ENCODE measurements at places on chromosomes 2 and 18.

DNA sequence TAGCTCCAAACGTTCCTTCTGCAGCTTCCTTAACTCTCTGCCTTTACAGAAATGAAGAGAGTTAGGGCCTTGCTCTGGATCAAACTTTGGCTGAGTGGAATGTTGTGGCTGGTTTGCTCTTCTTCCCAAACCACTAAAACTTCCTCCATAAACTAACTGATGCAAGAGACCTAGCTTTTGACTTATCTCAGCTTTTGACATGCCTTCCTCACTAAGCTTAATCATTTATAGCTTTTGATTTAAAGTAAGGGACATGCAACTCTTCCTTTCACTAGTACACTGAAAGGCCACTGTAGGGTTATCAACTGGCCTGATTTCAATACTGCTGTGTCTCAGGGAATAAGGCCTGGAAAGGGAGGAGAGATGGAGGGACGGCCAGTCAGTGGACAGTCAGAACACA lies 8.3 kb downstream of the PXDN start:
- DNase-seq: no peak

GRCh38 chr18:69845593-69846506 lies 101.8 kb downstream of the CD226 start:
- DNase-seq: no peak

GRCh38 chr2:46053564-46053963 lies 243.6 kb upstream of the EPAS1 start:
- DNase-seq: no peak

DNA sequence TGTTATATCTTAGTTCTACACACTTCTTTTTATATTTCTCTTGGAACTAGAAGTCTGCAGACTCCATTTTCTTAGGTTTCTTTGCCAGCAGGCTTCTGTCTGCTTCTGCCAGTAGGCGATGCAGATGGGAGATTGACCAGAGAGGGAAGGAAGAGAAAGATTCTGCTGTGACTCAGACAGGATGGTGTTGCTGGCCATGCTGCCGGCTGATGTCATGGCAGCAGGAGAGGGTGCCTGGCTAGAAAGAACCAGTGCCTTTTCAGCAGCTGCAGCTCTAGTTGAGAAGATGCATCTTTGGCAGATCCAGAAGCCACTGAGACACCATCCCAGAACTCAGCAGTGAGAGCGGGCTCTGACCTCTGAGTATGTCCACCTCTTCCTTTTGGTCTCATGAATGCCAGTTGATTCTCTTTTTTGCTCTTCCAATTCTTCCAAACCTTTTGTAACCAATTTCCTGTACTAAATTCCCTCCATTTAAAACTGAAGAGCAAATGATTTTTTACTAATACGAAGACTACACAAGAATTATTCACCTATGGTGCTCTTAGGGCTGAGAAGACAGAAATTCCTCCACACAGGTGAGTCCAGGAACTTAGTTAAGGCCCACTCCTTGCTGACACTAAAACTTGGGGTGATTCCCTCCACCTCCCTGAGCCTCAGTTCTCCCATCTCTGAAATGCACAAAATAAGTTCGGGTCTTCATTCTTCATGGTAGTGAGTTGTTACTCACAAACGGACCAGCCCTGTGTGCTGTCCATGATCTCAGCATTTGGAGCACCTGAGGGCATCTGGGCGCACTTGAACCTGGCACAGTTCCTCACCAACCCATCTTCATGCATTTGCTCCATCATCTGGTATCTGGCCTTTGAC lies 200.7 kb downstream of the MYCN start:
- peak; percentile 6 for DNase-seq

- no peak for DNase-seq
Observed at GRCh38 chr2:177535958-177536504, 143.5 kb downstream of the AGPS start.

DNA sequence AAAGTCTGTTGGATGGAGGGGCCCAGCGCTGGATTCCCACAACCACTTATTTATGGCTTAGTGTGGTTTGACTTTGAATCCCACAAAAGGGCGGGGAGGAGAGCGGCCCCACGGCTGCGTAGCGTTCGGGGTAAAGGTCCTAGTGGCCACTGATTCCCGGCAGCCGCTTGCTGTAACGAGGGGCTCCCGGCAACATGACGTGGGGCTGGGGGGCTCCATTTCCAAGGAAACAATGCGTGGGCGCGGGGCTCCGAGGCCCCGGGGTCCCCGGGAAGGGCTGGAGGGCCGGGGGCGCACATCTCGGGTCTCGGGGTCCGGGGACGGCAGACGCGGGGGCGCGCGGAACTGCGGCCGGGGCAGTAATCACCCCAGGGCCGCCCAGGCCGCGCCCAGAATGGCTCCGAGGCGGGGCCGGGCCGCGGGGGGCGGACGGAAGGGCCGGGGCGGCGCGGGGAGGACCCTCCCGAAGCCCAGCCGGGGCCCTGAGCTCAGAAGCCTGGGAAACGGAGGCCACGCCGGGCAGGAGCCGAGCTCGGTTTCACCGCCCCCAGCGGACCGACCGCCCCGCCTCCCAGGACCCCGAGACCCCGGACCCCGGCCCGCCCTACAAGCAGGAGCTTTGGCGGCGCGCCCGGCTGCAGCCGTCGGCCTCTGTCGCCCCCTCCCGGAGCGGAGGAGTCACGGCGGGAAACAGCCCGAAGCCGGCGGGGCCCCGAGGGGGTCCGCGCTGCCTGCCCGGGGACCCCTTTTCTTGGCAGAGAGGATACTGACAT lies 11.9 kb upstream of the MLPH start:
- peak; percentile 78 for DNase-seq

GRCh38 chr18:4586731-4587130 lies 131.6 kb upstream of the DLGAP1 start:
- DNase-seq: peak; percentile 29

DNA sequence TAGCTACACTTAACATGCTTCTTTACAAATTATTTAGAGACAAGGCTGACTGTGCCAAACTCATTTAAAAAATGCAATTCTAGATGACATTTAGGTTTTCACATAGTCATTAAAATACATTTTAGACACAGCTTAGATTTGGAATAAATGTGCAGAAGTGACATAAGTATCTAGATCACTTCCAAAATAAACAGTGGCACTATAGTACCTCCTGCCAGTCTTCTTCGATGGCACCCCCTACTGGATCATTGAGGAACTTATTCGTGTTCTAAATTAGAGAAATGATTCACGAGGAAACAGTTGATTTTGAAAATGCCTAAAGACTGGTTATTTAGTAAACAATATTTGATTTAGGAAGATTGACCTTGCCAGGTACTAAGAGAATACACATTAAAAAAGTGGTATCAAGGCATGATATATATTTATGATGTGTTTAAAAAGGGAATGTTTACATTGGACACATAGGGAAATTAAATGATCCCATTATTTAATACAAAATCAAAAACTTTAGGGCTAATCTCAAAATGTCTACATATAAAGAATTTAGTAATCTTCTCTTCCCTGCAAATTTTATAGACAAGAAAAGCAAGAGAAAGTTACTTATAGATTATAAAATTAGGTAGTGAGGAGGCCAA lies 323.9 kb downstream of the XIRP2 start:
- DNase-seq: peak; percentile 40

DNA sequence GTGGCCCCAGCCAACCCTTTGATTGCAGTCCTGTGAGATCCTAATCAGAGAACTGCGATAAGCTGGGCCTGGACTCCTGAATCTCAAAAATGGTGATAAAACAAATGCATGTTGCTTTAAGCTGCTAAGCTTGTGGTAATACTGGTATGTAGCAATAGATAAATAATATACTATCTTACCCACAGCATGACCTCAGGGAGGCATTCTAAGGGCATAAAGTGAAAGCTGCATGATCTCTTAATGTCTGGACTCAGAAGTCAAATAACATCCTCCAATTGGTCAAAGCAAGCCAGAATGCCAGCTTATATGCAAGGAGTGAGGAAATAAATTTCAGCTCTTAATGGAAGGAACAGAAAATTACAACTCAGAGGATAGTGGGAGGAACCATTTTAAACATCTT lies 246.1 kb downstream of the FSIP2 start:
- no peak for DNase-seq

DNA sequence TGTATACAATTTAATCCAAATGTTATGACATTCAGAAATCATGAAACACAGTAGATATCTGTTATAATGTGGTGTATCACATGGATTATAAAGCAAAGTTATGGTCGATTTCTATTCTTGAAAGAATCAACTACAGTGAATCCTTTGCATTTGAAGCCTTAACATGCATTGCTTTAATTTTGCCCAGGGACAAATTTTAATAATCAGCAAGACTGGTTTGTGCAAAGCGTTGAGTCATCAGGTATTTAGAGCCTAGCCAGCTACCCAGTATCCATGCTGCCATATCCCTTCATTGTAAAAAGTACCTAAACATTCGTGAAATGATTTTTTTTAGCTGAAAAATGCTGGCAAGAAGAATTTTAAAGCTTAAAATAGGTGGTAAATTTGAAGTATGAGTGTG lies 8.9 kb upstream of the SPDYA start:
- no peak for DNase-seq

GRCh38 chr2:198880421-198880820 lies 577.3 kb downstream of the SATB2 start:
- DNase-seq: no peak

All from mucosa of gallbladder (tissue), 1 donor.